Fibroblast of skin of left biceps (primary cell): ENCODE measurements at places on chromosomes 5 and 9.

- DNase-seq = no peak
Measured at GRCh38 chr9:120920806-120921178, 5.8 kb downstream of the TRAF1 start.

- no peak for DNase-seq
Measured at GRCh38 chr5:1946122-1946677, 63.5 kb upstream of the IRX4 start.

GRCh38 chr5:73433982-73434342, 14.6 kb downstream of the FOXD1 start:
- no peak for DNase-seq

GRCh38 chr9:115249488-115249887, 131.5 kb upstream of the TNC start:
- no peak for DNase-seq

- DNase-seq = no peak
Measured at GRCh38 chr9:121781701-121782464, 130.4 kb downstream of the DAB2IP start.

GRCh38 chr5:77957-78804, 13.8 kb upstream of the PLEKHG4B start:
- no peak for DNase-seq

DNA sequence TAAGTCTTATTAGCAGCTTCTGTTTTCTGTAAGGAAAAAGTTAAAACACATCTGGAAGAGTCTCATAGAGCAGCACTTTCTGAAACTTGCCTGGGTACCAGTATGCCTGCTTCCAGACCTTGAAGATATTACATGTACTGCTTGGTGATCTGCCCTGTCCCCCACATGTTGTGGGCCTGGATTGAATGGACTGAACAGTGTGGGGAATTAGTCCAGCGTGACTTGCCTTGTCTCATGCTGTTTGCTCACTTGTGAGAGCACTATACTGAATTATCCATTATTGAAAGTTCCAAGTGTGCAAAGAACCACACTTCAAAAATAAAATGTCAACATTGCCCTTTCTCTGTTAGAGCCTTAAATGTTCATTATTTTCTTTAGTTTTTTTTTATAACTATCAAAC, 8.9 kb downstream of the CTNNA1 start:
- DNase-seq = no peak

- no peak for DNase-seq
Measured at GRCh38 chr5:132612846-132613245, 45.1 kb upstream of the IL13 start.

DNA sequence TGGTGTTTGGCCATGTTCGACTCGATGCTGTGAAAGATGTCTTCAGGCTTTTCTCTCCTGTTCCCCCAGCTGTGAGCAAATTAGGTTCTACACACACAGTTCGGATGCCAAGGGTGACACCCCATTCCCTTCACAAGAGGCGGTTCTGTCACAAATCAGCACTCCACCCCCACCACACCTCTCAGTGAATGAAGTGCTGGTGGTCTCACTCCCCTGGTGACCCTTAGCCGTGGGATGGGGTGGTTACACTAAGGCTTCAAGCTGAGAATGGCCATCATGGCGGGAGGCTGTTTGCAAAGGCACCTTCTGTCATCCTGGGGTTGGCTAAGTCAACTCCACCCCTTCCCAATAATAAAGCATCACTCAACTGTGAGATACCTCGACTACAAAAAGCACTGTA, 26.4 kb downstream of the AMBP start:
- no peak for DNase-seq

DNA sequence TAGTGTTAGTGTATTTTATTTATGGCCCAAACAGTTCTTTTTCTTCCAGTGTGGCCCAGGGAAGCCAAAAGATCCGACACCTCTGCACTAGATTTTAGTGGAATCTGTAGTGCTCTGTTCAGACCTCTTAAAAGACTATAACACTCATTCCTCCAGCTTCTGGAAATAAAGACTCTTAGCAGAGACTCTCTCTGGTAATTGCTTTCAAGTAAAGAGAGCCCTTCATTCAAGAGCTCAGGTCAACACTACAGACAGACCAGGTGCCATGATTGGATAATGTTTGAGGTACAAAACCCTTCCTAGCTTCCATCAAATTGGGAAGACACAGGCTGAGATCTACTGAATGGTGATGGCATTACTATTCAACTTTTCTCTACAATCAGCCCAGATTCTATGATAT, 255.8 kb downstream of the PRDM9 start:
- no peak for DNase-seq

DNA sequence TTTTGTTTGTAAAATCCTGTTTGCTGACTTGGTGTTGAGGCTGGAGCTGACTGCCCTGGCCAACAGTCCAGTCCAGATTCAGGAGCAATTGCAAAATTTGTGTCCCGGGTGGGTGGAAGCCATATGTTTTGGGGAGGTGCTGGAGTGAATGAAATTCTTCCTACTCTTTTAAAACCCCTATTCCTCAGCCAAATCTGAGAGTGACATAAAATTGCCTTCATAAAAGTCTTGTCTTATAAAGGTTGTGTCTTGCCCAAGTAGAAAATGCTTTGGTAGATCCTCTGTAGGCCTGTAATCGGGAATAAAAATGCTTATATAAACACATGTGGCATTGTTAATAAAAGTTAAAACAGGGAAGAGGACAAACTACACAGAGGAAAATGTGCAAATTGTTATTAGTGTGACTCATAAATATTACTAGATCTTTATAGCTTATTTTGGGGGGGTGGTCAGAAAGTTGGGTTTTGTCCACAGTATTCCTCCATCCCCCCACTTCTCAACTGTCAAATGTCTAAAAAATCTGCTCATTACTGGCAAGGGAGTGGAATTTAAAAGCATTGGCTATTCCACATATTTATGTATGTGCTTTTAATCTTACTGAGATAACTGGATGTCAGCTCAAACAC, 45.6 kb downstream of the NNT start:
- DNase-seq = no peak

DNA sequence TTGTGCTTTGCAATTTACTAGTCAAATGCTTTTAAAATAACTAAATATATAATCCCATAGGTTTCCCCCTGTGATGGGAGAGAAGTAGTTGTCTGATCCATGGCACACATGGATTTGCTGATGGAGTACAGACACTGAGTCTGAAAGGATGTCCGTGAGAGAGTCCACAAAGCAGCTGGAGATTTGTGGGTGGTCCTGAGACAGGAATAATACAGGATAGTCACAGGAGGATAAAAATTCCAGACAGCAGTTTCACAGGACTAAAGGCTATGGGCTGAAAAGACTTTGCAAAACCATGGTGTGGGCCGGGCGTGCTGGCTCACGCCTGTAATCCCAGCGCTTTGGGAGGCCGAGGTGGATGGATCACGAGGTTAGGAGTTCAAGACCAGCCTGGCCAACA, 58.7 kb upstream of the ZFR start:
- no peak for DNase-seq
